ENCODE measurements at places on chromosomes 5 and 9.

DNA sequence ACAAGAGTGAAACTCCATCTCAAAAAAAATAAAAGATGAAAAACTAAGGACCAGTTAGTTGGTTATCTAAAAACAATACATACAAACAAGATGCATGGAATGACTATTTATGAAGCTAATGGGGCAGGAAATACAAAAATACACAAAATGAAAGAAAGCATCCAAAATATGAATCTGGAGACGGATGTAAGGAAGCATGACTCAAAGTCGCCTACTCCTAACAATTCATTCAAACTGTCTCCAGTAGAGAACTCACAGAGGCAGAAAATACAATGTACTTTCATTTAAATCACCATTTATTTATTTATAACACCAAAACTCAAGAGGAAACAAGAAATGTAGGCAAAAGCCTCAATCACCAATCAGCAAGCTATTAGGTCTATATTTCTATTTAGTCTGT lies 68.4 kb downstream of the SCAI start:
- H3K27me3 ChIP-seq = no peaks in the 10 kb centered on the region
- peaks cover 3% of the 10 kb centered on the region for H3K4me1 ChIP-seq
- no peak overlapping the region for H3K27ac ChIP-seq
- peaks cover 2% of the 10 kb centered on the region for H3K36me3 ChIP-seq
- no peak for DNase-seq

DNA sequence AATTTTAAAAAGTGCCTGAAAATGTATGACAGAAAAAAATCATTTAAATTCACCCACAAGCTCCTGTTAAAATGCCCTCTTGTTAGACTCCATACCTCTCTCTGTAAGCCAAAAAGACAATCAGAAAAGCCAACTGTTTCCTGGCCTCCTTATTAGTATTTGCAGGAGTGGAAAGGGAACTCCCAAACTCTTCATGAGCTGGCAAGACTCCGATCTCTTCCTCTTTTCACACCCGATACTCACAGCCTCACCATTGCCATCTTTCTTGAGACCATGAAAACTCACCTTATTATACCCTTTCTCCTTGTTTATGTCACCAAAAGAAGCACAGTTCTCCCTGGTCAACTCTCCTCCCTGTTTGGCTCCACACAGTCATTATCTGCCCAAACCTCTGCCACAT lies 197.8 kb downstream of the DMAC1 start:
- no peak overlapping the region for H3K4me3 ChIP-seq
- H3K27me3 ChIP-seq = no peaks in the 10 kb centered on the region
- no peaks in the 10 kb centered on the region for H3K4me1 ChIP-seq

DNA sequence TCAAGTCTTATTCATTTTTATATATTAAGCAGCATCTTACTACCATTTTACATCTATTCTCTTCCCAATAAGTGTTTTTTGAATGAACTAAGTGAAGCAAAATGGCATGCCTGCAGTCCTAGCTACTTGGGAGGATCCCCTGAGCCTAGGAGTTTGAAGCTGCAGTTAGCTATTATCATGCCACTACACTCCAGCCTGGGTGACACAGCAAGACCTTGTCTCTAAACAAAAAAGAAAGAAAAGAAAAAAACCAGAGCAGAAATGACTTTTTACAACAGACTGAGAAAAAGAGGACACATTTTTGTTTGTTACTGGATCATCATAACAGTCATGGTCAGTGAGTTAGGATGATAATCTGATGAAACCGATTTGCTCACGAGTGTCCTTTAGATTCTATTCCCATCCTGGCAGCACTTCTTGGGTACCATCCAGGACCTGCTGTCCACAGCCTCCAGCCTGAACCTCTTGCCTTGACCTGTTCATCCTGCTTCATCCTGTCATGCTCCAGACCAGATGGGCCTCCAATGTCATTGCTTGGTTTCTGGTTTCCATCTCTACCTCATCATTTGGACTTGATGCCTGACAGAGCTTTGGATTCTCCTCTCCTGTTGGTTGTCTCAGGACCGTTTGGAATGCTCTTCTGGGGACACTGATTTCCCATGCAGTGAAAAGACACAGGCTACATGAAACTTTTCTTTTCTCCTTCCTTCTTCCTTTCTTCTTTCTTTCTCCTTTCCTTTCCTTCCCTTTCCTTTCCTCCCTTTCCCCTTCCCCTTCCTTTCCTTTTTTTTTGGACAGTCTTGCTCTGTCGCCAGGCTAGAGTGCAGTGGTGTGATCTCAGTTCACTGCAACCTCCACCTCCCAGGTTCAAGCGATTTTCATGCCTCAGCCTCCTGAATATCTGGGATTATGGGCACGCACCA lies 50.1 kb upstream of the GLRX start:
- DNase-seq = no peak
- no peaks in the 10 kb centered on the region for H3K27me3 ChIP-seq
- H3K27ac ChIP-seq = no peak overlapping the region
- no peaks in the 10 kb centered on the region for H3K36me3 ChIP-seq
- peaks cover 13% of the 10 kb centered on the region for H3K4me1 ChIP-seq

DNA sequence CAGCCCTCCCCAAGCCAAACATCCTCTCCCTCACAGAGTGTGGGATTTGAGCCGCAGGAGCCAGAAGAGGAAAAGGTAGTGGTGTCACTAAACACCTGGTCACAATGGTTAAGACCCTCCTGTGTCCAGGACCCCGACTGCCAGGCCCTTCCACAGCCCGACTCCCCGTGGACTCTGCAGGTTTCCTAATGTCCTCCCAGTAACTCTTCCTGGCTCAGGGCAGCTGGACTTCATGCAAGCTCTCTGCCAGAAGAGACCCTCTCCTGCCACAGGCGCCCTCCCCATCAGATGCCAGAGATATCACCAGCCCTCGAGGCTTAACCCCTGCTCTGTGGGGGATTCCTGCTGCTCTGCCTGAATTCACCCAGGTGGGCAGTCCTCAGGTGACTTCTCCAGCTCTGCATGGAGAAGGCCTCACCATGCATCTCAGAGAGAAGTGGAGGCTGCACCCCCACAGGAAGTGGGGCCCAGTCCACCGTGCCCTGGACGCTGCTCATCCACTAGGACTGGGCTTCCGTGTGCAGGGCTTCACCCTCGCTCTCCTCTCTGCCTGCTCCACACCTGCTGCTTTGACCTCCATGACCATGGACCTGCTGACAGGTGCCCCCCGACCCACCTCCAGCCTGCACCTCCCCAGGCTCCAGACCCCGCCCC lies 111.2 kb downstream of the ADAMTS2 start:
- no peaks in the 10 kb centered on the region for H3K27me3 ChIP-seq
- H3K36me3 ChIP-seq = no peaks in the 10 kb centered on the region

GRCh38 chr5:73960023-73960422 lies 334.0 kb downstream of the ARHGEF28 start:
- no peaks in the 10 kb centered on the region for H3K4me1 ChIP-seq
- H3K27ac ChIP-seq = no peak overlapping the region
- no peak overlapping the region for H3K4me3 ChIP-seq
- H3K36me3 ChIP-seq = no peaks in the 10 kb centered on the region

- H3K27ac ChIP-seq = no peak overlapping the region
- no peaks in the 10 kb centered on the region for H3K4me1 ChIP-seq
- no peaks in the 10 kb centered on the region for H3K27me3 ChIP-seq
- DNase-seq = no peak
Measured at GRCh38 chr5:78162253-78162862, 132.1 kb downstream of the AP3B1 start.

DNA sequence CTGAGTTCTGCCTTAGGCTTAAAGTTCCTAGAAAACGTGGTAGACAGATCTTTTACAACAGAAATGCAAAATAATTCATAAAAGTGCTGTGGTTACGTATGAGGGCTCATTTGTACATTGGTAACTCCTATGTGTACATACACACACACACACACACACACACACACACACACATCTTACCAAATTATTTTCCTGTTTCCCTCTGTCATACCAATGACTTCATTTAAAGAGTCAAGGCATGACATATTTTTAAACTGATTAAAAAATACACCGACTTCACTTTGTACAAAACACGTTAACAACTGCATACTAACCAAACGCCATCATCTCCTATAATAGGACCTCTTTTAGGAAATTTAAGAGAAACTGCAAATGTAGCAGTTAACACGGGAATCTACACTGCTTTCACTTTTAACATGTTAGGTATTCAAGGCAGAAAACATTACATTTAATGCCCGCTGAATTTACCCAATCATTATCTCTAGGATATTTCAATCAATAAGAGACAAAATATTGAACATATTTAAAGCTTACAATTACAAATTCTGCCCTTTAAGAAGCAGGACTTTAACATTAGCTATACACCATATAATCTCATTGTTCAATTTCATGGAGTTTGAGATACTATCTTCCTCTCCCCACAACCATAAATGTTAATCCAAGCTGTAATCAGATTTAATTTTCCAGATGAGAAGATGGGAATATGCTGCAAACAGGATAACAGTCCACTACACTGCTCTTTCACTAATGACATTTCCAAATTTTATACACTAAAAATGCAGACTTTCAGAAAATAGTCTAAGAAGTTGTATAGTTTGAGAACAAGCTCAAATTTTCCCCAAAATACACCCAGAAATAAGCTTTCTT lies 133.1 kb downstream of the DENND1A start:
- peaks cover 2% of the 10 kb centered on the region for H3K36me3 ChIP-seq
- no peaks in the 10 kb centered on the region for H3K27me3 ChIP-seq
- H3K4me3 ChIP-seq = no peak overlapping the region
- H3K4me1 ChIP-seq = peaks cover 8% of the 10 kb centered on the region

DNA sequence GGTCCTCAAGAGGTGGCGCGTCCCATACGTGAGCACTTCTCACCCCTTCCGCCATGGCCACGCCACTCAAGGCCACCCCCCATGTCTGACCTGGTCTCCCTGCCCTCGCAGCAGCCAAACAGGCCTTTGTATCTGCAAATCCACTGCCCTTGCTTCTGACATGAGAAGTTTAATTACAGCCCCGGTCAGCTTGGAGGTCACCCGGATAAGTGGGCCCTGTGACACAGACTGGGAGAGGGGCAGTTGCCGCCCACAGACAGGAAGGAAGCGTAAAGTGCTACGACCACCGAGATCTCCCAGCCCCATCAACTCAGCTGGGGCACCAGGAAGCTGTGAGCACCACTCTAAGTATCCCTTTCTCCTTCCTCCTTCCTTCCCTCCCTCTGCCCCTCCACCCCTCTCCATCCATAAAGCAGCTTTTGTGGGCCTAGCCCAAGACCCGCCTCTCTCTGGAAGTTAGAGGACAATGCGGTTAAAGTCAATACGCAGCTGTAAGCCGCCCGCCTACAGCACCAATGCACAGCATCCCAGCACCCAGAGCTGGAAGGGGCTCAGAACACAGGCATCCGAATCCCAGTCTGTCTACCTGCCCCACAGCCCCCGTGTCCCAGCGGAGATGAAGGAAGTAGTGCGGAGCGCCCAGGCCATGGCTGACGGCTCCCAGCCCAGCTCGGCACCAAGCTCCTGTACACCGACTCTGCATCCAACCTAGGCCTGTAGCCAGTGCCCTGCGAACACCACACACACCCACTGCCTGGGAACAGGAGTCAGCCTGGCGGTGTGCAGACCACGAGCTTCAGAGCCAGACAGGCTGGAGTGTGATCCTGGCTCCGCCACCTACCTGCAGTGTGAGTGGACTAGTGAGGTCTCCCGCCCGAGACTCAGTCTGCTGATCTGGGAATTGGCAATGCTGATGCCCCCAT lies 44.8 kb upstream of the RNF130 start:
- H3K27ac ChIP-seq = no peak overlapping the region
- no peak overlapping the region for H3K4me3 ChIP-seq
- no peaks in the 10 kb centered on the region for H3K36me3 ChIP-seq
- no peak for DNase-seq
- no peaks in the 10 kb centered on the region for H3K4me1 ChIP-seq
- no peaks in the 10 kb centered on the region for H3K27me3 ChIP-seq

- DNase-seq = peak; percentile 78
- no peaks in the 10 kb centered on the region for H3K27me3 ChIP-seq
- peaks cover 8% of the 10 kb centered on the region for H3K4me1 ChIP-seq
- H3K27ac ChIP-seq = no peak overlapping the region
- no peaks in the 10 kb centered on the region for H3K36me3 ChIP-seq
- no peak overlapping the region for H3K4me3 ChIP-seq
Measured at GRCh38 chr5:150081541-150082283, 4.6 kb downstream of the CSF1R start.

DNA sequence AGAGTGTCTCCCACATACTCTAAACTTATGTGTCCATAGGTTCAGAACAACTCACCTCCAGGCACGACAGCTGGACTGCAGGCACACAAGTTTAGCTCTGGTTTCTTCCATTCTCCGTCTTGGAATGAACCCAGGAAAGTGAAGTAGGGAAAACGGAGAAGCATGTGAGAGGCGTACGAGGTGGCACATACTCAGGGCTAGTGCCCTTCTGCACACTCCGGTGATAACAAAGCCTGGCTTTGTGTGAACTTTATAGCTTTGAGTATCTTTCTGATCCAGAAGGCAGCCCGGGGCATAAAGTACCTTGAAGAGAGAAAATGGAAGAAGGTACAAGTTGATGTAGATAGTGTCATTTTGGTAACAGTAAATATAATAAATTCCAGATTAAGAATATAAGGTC lies 11.1 kb upstream of the HTR4 start:
- no peaks in the 10 kb centered on the region for H3K4me1 ChIP-seq
- H3K27ac ChIP-seq = no peak overlapping the region
- no peak for DNase-seq
- H3K4me3 ChIP-seq = no peak overlapping the region
- H3K27me3 ChIP-seq = peaks cover 11% of the 10 kb centered on the region

DNA sequence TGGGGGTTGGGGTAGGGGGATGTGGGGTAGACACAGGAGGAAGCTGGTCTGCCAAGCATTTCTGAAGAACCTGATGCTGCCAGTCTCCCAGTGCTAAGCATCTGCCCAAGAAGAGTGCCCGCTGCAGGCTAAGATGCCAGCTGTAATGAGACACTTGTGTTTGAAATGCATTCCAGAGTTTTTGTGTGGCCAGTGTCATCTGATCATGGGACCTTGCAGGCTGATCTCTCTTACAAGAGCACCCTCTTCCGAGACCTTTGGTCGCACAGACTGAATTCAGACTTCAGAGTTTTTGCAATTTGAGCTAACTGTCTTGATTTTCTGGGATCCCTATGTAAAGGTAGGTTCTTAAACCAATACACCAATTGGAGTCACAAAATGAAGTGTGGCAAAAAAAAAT lies 58.1 kb downstream of the DENND1A start:
- H3K27me3 ChIP-seq = no peaks in the 10 kb centered on the region
- H3K36me3 ChIP-seq = peaks cover 18% of the 10 kb centered on the region
- DNase-seq = no peak
- H3K27ac ChIP-seq = no peak overlapping the region
- peaks cover 14% of the 10 kb centered on the region for H3K4me1 ChIP-seq
- H3K4me3 ChIP-seq = no peak overlapping the region

- H3K4me3 ChIP-seq = no peak overlapping the region
- no peak overlapping the region for H3K27ac ChIP-seq
- no peak for DNase-seq
- no peaks in the 10 kb centered on the region for H3K36me3 ChIP-seq
- H3K27me3 ChIP-seq = no peaks in the 10 kb centered on the region
Measured at GRCh38 chr9:95286151-95286550, 31.4 kb downstream of the FANCC start.

- H3K4me1 ChIP-seq = peaks cover 3% of the 10 kb centered on the region
- H3K27ac ChIP-seq = no peak overlapping the region
- no peak for DNase-seq
- H3K27me3 ChIP-seq = no peaks in the 10 kb centered on the region
- no peak overlapping the region for H3K4me3 ChIP-seq
Measured at GRCh38 chr5:6424110-6424659, 24.5 kb upstream of the UBE2QL1 start.

- H3K4me1 ChIP-seq = no peaks in the 10 kb centered on the region
- no peaks in the 10 kb centered on the region for H3K36me3 ChIP-seq
- H3K27me3 ChIP-seq = no peaks in the 10 kb centered on the region
- no peak for DNase-seq
- no peak overlapping the region for H3K27ac ChIP-seq
- H3K4me3 ChIP-seq = no peak overlapping the region
Measured at GRCh38 chr9:79120533-79120932, 451.2 kb upstream of the TLE4 start.
